ENCODE measurements at places on chromosomes 2 and 18.

DNA sequence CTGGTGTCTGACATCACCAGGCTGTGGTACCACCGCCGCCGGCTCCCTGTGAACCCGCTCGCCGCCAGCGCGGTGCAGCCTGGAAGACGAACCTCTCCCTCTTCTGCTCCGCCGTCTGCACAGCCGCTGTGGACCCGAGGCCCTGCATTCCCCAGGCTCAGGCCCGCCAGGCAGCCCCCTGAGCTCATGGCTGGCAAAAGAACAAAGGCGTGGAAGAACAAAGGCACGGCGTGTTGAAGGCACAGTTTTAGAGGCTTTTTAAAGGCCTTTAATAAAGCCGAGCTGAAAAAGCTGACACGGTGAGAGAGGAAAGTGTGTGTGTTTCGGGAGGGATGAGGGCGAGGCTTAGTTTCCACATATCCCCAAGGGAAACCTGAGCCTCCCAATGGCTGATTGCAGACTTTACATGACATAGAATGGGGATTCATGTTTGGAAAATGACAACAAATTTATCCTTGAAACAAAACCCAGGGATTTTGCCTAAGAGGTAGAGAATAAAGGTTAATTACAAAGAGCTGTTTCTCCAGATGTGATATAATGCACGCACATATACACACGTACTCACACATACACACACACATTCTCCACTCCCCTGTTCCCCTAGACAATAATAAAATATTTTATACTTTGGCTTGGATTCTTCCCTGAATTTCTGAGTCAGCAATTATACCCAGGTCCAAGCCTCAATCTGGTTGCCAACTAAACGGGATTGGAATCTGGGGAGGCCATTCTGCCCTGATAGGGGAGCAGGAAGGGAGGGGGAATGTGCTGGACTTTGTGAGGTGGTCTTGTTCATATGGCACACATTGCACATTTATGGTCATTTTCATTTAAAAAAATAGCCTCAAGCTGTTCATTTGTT is 39.7 kb downstream of the RFX8 start:
- no peak for DNase-seq

DNA sequence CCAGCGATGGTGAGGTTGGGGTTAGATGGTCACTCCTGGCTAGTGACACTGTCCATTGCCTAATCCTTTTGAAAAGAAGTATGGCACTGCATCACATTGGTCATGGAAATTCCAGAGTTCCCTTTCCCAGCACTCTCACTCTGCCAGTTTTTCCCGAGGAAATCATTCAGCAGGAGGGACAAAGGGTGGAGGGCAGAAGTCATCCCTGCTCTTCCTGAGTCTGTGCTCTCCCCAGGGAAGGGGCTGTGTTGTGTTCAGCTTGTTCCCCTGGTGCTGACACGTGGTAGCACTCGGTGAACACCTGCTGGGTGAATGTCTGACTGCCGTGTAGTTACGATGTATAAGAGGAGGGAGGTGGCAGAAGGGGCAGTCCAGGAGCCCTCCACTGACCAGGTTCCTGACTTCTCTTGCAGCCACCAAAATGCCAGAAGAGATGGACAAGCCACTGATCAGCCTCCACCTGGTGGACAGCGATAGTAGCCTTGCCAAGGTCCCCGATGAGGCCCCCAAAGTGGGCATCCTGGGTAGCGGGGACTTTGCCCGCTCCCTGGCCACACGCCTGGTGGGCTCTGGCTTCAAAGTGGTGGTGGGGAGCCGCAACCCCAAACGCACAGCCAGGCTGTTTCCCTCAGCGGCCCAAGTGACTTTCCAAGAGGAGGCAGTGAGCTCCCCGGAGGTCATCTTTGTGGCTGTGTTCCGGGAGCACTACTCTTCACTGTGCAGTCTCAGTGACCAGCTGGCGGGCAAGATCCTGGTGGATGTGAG is 21.6 kb downstream of the STEAP3 start:
- no peak for DNase-seq

DNA sequence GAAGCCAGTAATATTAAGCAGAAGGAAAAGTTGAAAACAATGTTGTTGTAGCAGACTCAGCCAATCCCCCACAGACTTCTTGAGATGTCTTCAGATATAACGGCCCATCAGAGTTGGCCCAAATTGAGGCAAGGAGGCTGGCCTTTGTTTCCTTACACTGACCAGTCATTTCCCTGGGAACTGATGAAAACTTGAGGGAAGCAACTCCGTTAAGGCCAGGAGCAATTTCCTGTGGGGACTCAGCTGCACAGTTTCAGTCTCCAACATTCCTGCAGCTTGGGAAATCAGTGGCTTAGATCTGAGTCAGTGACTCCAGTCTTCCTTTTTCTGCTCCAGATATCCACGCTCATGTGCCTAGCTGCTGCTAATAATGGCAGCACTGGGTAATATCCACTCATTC is 75.7 kb downstream of the FTCDNL1 start:
- no peak for DNase-seq

DNA sequence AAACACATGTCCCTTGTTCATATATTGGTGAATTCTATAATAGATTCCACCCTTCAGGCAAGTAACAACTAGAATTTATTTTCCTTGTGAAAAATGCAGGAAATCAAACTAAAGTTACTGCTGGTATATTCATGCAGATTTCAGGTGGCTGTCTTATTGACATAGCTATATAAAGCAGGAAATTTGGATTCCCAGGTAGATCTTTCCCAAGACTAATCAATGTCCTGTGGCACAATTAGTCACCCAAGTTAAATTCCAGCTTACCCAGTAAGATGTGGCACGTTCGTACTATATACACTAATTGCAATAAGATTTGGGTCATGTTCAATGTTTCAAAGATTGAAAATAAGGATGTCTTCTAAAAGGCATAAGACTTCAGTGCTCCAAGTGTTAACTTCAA is 42.0 kb downstream of the MYO5B start:
- no peak for DNase-seq
